Subcutaneous preadipocyte (primary cell): ENCODE measurements at places on chromosomes 13 and 19. TPM values are rescaled to one million over a fixed set of nuclear protein-coding genes. Genes with fewer than 3 reads are reported as not detected.

Gene IZUMO4
- total RNA-seq: 2.2 and 2.5 TPM in 2 replicates

Gene TICAM1
- 3.7 and 4.3 TPM in 2 replicates for total RNA-seq

Gene TSKS
- 0.59 and 1.5 TPM in 2 replicates for total RNA-seq

Gene VSTM2B
- not detected in 2 replicates for total RNA-seq

Gene HPN
- total RNA-seq: not detected in 2 replicates

Gene ARL11
- not detected in 2 replicates for total RNA-seq

Gene LYL1
- 0.73 and 0.98 TPM in 2 replicates for total RNA-seq

Gene RUBCNL
- 0.59 and 8.5 TPM in 2 replicates for total RNA-seq

Gene JAK3
- 0.78 and 2.2 TPM in 2 replicates for total RNA-seq

Gene URAD
- not detected in 2 replicates for total RNA-seq
